Activated T-cell treated with anti-CD3 and anti-CD28 coated beads, Interleukin-2, amount 50 U/mL, for 48 hours (primary cell): ENCODE measurements at places on chromosomes 1 and 21.

GRCh38 chr1:187624812-187625545 is 796.2 kb downstream of the PLA2G4A start:
- DNase-seq = no peak

- no peak for DNase-seq
Observed at GRCh38 chr1:17118706-17119075, 560 bp downstream of the PADI2 start.

DNA sequence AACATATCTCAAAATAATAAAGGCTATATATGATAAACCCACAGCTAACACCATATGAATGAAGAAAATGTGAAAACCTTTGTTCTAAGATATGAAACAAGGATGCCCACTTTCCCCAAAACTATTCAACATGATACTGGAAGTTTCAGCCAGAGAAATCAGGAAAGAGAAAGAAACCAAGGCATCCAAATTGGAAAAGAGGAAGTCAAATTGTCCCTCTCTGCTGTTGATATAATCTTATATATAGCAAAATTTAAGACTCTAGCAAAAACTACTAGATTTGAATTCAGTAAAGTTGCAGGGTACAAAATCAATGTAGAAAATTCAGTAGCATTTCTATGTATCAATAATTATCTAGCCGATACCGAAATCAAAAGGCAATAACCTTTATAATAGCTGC is 4.3 kb upstream of the OR10Z1 start:
- no peak for DNase-seq

GRCh38 chr1:162138599-162139181 is 69.2 kb downstream of the NOS1AP start:
- no peak for DNase-seq

DNA sequence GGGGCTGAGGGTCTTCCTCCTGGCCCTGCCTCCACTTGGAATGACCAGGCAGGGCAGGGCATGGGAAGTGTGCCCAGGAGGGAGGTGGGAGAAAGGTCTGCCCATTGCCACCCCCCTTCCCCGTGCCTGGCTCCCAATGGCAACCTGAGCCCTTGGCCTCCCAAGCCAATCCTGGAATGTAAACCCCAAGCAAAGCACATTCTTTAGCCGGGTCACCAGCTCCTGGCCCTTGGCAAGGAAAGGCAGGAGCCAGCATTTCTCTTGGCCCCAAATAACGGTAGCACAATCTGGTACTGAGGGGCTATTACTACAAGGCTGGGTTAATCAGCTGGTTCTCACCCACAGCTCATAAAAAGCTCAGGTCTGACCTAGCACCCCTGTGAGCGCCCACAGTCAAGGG is 6.9 kb upstream of the NUAK2 start:
- no peak for DNase-seq

GRCh38 chr1:110106013-110106941 is 6.0 kb upstream of the UBL4B start:
- peak; percentile 72 for DNase-seq
